ENCODE measurements at places on chromosomes 6 and 20.

DNA sequence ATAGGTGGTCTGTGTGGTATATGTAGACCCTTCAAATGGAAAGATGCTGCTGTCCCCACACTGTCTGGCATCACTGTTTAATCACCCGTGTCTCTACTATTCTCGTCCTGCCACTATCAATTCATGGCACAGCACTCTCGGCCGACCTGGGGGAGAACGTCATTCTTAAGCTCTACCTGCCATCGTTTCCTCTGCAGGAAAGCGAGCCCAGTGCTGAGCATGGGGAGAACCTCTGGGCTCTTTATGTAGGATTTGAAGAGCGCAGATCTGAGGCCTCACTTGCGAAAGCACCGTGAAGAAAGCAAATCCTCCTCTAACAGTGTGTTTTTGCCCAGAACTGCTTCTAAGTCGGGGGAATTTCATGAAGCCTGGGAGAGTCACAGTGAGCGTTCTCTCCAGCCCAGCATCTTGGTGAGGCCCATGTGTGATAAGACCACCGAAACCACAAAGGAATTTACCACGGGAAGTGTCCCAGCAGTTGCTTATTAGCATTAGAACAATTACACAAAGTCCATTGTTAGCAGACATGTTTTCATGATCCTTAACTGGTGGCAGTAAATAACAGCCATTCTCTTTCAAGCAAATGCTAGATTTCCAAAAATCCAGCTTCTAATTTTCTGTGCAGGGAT is 124.3 kb downstream of the SCML4 start:
- no peak for DNase-seq

DNA sequence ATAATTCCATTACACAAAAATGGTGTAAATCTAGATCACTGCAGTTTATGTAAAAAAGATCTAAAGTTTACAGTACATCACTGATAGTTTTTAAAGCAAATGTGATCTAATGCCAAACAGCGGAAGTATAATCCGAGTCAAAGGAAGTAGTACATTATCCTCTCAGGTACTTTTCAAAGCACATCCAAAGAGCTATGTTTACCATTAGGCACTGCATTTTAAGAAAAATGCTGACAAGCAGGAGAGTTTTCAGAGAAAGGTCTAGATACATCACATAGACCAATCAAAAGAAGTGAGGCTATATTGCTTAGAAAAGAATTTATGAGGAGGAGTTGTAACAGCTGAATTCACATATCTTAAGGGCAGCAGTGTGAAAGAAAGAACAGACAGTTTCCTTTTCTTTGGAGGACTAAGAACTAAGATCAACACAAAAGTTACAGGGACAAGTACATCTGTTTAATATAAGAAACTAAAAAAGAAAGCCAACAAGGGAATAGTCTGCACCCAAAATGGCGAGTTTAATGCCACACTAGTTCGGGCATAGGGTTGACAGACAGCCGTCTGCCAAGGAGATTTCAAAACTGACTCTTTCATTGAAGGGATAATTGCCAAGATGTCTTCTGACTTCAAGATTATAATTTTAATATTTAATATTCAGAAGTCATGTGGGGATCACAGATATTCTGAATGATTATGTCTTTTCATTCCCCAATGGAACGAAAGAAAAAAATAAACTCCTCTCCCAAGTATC is 1.4 kb downstream of the ZNF184 start:
- no peak for DNase-seq

DNA sequence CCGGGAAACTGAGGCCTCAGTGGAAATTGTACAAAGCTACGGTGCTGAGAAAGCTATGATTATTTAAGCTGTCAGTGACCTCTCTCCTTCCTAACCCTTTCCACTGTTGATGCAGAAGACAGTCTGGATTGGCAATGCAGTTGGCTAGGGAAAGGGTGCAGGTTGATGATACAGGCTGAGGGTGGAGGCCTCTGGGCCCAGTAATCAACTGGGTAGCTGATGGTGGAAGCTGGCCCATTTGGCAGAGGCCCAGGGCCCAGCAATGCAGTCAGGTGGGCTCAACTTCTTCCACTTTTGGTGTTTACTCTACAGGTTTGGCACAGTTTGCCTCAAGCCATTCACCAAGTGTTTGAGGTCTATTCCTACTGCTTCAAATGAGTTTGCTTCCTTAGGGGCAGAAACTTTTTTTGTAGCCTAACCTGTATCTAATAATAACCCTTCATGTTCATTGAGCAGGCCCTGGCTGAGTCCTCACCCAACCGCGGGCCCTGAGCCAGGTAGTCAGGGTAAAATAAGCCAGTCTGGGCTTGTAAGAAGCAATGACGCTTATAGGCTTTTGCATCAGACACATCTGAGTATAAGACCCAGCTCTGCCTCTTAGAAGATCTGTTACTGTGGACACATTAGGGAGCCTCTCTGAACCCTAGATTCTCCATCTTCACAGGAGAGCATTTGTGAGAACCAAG is 12.1 kb downstream of the BCL2L1 start:
- DNase-seq = no peak

GRCh38 chr20:4946986-4947385 is 54.3 kb downstream of the SLC23A2 start:
- no peak for DNase-seq

- DNase-seq = no peak
Measured at GRCh38 chr6:1519597-1519996, 90.1 kb upstream of the FOXC1 start.

DNA sequence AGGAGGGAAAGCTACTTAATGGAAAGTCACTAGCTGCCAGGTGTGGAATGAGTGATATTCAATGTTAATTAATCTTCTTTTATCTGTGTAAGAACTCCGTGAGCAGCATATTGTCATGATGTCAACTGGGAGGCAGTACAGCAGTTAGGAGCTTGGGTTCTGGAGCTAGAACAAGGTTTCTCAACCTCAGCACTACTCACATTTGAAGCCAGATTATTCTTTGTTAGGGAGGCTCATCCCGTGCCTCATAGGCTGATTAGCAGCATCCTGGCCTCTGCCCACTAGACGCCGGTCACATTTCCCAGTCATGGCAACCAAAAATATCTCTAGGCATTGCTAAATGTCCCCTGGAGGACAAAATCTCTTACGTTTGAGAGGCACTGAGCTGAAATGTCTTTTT is 41.2 kb downstream of the BCAS1 start:
- no peak for DNase-seq

DNA sequence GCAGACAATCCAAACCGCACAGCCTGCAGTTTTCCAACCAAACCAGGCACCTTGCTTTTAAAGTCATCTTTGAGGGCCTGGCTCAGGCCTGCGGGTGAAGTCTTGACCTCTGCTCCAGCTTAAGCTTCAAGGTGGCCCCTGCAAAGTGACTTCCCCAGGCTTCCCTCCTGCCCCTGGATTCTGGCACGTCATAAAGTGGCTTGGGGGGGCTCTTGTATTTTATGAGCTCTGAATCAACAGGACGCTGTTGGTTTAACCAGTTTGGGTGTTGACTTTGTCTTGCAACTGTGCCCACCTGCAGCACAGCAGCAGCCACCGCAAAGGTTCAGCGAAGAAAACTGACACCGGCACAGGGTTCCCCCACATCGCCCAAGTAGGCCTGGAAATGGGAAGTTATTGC is 81.2 kb downstream of the NFATC2 start:
- no peak for DNase-seq

- no peak for DNase-seq
Measured at GRCh38 chr20:63406011-63406410, 44.9 kb upstream of the CHRNA4 start.

GRCh38 chr6:158002249-158002950 is 20.7 kb downstream of the SYNJ2 start:
- DNase-seq = no peak

GRCh38 chr20:25489221-25489871 is 81.9 kb downstream of the GINS1 start:
- no peak for DNase-seq

GRCh38 chr6:151004383-151005024 is 139.0 kb downstream of the MTHFD1L start:
- peak; percentile 88 for DNase-seq

DNA sequence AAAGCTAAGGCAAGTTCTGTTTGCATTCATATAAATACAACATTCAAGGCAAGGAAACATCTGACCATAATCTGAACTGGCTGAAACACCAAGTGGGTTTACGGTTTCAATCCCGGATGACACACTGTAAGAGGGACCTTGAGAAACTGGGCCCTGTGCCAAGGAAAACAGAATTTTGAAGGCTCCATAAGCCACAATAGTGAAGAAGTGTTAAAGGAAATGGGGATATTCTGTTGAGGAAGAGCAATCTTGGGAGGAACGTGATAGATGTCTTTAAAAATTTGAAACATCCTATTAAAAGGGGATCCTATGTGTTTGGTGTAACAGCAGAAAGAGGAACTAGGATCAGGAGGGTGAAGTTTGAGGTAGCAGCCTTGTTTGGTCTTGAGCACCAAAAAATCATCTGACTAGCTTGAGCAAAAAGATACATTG is 82.4 kb upstream of the TAB2 start:
- peak; percentile 87 for DNase-seq

DNA sequence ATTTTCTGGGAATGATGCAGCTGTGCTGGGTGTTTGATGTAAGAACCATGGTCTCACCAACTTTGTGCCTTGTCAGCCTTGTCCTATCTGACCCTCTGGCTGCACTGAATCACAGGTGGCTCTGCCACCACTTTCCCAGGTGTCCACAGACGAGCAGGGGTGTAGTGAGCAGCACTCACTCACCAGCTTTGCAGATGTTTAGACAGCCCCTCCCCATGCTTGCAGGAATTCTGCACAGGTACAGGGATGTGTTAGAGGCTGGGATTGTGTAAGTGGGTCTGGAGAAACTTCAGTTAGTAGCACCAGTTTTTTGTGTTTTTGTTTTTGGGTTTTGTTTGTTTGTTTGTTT is 88.2 kb upstream of the NAA20 start:
- no peak for DNase-seq

- DNase-seq = no peak
Measured at GRCh38 chr20:58072695-58073671, 155.5 kb downstream of the ANKRD60 start.

DNA sequence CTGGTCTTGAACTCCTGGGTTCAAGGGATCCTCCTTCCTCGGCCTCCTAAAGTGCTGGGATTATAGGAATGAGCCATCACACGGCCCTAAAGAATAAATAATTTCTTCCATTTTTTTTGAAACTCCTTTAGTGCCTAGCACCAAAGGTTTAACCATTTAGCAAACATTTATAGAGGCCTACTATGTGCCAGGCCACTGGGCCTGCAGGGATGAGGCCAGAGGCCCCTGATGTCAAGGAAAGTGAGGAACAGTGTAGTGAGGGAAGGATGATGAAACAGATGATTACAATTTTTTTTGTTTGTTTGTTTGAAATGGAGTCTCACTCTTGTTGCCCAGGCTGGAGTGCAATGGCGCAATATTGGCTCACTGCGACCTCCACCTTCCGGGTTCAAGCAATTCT is 33.8 kb downstream of the ZNF341 start:
- no peak for DNase-seq

GRCh38 chr6:70107852-70108629 is 194.8 kb downstream of the COL9A1 start:
- peak; percentile 32 for DNase-seq

- DNase-seq = peak; percentile 49
Measured at GRCh38 chr20:25987073-25987927, 290.6 kb upstream of the ZNF337 start.

DNA sequence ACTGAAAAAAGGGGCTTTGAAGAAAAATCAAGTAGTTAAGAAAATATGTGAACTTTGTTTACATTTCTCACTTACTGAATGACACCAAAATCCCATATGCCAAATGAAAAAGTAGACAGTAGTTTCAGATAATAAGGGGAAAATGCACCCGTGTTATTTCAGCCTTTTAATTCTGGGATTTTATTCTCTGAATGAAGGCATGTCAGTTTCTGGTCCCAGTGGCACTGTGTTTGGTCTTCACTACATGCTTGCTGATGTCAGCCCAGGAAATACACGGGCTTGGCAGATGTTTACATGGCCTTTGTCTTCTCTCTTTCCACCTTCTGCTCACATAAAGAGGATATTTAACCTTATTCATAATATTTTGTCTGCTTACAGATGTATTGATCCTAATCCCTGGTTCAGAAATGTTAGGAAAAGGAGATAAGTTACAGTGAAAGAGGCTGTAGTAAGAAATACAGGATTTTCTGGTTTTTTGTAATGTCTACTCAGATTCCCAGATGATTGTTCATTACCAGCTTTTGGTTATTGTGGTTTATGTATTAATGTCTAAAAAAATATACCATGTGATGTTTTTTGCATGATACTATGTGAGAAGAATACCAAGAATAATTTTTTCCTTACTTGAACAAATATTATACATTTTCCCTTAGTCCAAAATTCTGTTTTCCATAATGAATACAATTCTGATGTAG is 27.7 kb downstream of the DSE start:
- DNase-seq = peak; percentile 72

- no peak for DNase-seq
Measured at GRCh38 chr6:57068061-57068460, 21.6 kb downstream of the KIAA1586 start.

DNA sequence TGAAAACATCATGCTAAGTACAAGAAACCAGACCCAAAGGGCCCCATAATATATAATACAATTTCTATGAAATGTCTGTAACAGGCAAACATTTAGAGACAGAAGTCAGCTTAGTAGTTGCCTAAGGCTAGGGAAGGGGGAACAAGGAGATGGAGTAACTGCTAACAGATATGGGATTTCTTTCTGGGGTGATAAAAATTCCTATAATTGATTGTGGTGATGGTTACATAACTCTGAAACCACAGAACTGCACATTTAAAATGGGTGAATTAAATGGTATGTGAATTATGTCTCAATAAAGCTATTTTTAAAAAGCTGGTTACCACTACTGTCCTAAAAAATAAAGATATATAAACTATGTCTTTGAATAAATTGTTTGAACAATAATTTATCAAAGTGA is 3.2 kb downstream of the CEP162 start:
- DNase-seq = peak; percentile 76

- DNase-seq = no peak
Measured at GRCh38 chr6:13769655-13770053, 44.7 kb downstream of the MCUR1 start.

DNA sequence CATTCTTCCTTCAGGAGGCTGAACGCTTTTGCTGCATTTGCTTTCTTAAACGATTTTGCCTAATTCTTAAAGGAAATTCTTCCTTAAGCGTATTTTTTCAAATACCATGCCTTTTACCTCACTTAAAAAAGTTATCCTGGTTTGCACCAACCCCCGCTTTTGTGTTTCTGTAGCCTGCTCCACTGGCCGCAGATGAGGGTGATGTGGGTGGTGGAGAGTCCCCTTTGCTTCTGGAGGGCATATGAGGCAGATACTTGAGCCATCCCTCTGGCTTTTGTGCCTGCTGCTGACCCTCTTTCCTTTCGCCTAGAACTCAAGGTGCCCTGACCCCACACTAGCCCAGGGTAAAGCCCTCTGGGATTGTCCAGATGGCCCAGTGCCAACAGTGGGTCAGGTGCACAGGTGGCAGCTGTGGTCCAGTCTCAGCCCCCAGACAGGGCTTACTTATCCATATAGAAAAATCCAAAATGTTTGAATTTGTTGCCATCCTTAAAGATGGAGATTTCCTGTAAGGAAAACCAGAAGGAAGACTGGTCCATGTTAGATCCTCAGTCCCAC is 43.9 kb downstream of the SPATA2 start:
- no peak for DNase-seq

DNA sequence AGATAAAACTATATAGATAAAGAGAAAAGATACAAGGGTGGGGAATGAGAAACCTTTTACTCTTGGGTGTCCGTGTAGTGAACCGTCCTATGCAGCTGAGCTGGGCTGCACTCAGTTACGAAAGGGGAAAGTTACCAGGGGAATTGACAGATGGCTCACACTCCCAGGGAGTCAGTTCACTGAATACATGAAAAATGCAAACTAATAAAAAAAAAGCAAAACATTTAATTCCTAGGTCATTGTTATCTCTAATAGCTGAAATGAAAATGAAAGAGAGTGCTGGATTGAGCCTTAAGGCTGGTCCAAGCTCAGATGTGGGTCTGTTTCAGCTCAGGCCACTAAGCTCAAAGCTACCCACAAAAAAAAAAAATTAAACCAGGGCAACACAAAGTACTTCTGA is 138.0 kb downstream of the THBS2 start:
- no peak for DNase-seq
